A673 (cell line): ENCODE measurements at places on chromosomes 1 and 21. TPM values are rescaled to one million over a fixed set of nuclear protein-coding genes. Genes with fewer than 3 reads are reported as not detected.

GRCh38 chr1:241992734-241993133 lies 6.2 kb downstream of the MAP1LC3C start:
- no peak overlapping the region for H3K27ac ChIP-seq
- no peaks in the 10 kb centered on the region for H3K36me3 ChIP-seq
- no peaks in the 10 kb centered on the region for H3K27me3 ChIP-seq
- peak; percentile 3 for DNase-seq
- no peaks in the 10 kb centered on the region for H3K4me1 ChIP-seq

DNA sequence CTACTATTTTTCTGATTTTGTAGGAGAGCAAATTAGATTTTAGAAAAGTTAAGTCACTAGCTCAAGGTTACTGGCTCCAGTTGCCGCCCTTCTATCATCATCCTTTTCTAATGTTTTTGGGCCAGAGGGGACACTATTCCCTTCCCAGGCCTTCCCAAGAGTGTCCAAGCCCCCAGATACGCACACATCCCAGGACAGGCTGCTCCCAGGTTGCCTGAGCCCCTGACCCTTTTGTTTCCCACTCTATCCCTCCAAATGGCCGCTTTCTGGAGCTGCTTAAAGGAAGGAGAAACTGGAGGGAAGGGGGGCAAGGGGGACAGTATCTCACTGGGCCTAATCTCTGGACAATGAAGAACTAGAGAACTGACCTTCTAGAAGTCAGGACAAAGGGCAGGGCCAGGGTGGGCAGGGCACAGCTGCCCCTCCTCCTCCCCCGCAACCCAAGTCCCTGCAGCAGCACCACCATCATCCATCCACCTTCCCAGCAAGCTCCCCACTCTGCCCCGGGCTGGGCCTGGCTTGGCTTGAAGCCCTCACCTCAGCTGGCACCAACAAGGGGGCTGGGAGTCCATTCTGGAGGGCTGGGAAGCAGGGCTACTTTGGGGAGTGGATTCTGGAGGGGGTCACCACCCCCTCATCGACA lies 1.1 kb upstream of the MAP7D1 start:
- H3K27me3 ChIP-seq, result no peaks in the 10 kb centered on the region
- H3K4me3 ChIP-seq, result peak overlapping the region; percentile 100
- no peaks in the 10 kb centered on the region for H3K36me3 ChIP-seq
- peak overlapping the region; percentile 98 for H3K27ac ChIP-seq
- DNase-seq, result no peak
- H3K4me1 ChIP-seq, result peaks cover 52% of the 10 kb centered on the region

GRCh38 chr1:219325368-219325742 lies 151.7 kb downstream of the LYPLAL1 start:
- H3K27me3 ChIP-seq, result no peaks in the 10 kb centered on the region
- H3K27ac ChIP-seq, result no peak overlapping the region
- no peak for DNase-seq
- H3K36me3 ChIP-seq, result no peaks in the 10 kb centered on the region
- H3K4me1 ChIP-seq, result no peaks in the 10 kb centered on the region

DNA sequence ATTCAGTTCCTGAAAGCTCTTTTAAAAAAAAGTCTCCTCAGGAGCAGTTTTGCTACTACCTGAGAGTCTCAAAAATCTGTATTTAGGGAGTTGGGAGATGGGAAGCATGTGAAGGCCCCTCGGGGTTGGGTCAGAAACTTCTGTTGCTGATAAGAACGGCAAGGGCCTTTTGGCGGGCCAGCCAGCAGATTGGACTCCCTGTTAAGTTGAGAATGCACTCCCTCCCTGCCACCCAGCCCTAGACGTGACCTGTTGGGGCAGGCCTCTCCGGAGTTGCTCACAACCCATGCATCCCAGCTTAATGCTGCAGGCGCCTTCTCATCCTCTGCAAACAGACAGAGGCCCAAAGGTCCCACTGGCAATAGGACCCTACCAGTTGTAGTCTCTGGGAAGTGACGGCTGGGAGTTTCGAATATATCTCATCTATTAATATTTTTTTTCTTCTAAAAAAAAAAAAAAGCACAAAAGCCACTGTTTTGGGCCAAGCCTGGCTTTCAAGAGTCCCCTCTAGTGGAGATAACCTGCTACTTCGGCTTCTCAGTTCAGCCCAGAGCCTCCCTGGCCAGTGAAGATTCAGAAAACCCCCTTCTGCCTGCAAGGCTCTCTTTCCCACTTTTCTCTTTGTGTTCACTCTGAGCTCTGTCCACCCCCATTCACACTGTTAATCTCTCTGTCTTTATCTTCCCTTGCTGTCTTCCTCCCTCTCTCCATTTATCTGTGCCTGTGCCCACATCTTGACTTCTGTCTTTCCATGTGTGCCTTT lies 5.3 kb downstream of the PLXNA2 start:
- peaks cover 75% of the 10 kb centered on the region for H3K27me3 ChIP-seq
- H3K4me3 ChIP-seq, result no peak overlapping the region
- no peak overlapping the region for H3K27ac ChIP-seq
- no peaks in the 10 kb centered on the region for H3K4me1 ChIP-seq
- peak; percentile 39 for DNase-seq
- no peaks in the 10 kb centered on the region for H3K36me3 ChIP-seq

DNA sequence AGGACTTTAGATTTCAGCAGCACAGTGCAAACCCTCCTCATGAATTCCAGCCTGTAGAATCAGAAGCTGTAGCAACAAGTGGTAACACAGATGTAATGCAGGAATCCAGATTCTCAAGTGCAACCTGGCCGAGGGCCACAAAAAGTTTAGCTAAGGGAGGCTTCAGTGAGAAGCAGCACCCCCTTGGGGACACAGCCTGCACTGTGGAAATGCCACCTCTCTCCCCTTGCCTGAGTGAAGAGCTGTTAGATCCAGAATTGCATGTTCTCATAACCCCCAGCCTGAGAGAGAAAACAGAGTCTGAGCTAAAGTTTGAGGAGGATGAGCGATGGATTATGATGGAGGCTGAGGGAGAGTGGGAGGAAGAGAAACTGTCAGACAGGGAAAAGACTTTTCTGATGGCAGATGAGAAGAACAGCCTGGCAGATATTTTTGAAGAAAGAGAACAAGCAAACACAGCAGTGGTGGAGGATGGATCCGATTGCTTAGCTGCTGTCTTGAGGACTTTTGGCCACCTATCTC lies 80.5 kb upstream of the BMP8A start:
- peak overlapping the region; percentile 93 for H3K4me3 ChIP-seq
- H3K27ac ChIP-seq, result peak overlapping the region; percentile 34
- peaks cover 4% of the 10 kb centered on the region for H3K36me3 ChIP-seq
- DNase-seq, result peak; percentile 96
- H3K4me1 ChIP-seq, result peaks cover 52% of the 10 kb centered on the region

DNA sequence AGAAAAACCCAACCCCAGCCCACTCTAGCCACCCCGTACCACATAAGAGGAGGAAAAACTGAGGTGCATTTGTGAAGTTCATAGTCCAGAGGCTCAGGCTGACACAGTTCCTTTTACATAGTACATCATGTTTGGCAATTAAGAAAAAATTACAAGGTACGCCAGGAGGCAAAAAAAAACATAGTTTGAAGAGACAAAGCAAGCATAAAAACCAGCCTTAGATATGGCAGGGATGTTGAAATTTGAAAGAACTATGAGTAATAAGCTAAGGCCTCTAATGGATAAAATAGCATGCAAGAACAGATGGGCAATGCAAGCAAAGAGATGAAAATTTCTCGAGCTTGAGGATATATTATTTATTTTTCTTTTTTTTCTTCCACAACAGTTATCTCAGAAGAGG lies 31.9 kb downstream of the MIXL1 start:
- no peak overlapping the region for H3K4me3 ChIP-seq
- peaks cover 18% of the 10 kb centered on the region for H3K36me3 ChIP-seq
- H3K27ac ChIP-seq, result no peak overlapping the region

- DNase-seq, result no peak
- H3K27me3 ChIP-seq, result no peaks in the 10 kb centered on the region
- H3K36me3 ChIP-seq, result no peaks in the 10 kb centered on the region
- H3K4me1 ChIP-seq, result no peaks in the 10 kb centered on the region
Measured at GRCh38 chr1:106717591-106717990, 338.9 kb upstream of the PRMT6 start.

Gene KCNT2
- total RNA-seq, result 1.2 and 1.6 TPM in 2 replicates

Gene REN
- not detected in 2 replicates for total RNA-seq

Gene ZNF697
- 4.8 and 4.9 TPM in 2 replicates for total RNA-seq
